HFFc6 (cell line): ENCODE measurements at places on chromosomes 5 and 9. TPM values are rescaled to one million over a fixed set of nuclear protein-coding genes. Genes with fewer than 3 reads are reported as not detected.

STPG3 gene
- total RNA-seq, result not detected in 3 replicates

FBP1 gene
- total RNA-seq, result not detected in 3 replicates

FAXDC2 gene
- total RNA-seq, result 2.6 to 4.4 TPM (median 3.4 TPM) in 3 replicates

DNA sequence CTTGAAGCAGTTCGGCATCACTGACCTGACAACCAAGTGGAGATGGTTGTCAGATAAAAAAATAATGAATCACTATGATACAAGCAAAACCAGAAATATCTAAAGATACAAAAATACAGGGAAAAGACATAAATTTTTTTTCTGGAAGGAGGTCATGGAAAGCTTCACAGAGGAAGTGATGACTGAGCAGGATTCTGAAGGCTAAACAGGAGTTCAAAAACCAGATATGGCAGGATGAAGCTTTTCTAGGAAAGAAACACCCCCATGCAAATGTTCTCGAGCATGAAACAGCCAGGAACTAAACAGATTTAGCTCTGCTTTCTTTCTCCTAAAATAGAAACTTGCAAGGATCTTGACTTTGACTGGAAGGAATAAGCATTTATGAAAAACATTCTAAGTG, 60.7 kb upstream of the IFNE start:
- peak overlapping the region; percentile 68 for H3K27ac ChIP-seq
- H3K4me1 ChIP-seq, result peaks cover 61% of the 10 kb centered on the region
- no peaks in the 10 kb centered on the region for H3K27me3 ChIP-seq
- DNase-seq, result no peak
- peak overlapping the region; percentile 1; the same call in 1 of the 2 replicates for H3K4me3 ChIP-seq

- H3K36me3 ChIP-seq, result peaks cover 18% of the 10 kb centered on the region
- no peak overlapping the region for H3K4me3 ChIP-seq
- peaks cover 3% of the 10 kb centered on the region; the same call in 1 of the 2 replicates for H3K27me3 ChIP-seq
- H3K27ac ChIP-seq, result no peak overlapping the region
- DNase-seq, result no peak
Measured at GRCh38 chr5:15650266-15650665, 150.3 kb downstream of the FBXL7 start.

GRCh38 chr5:84014966-84015365, 294.3 kb upstream of the HAPLN1 start:
- no peak for DNase-seq
- no peak overlapping the region for H3K27ac ChIP-seq
- H3K36me3 ChIP-seq, result no peaks in the 10 kb centered on the region
- peaks cover 12% of the 10 kb centered on the region; the same call in 1 of the 2 replicates for H3K4me1 ChIP-seq
- no peaks in the 10 kb centered on the region for H3K27me3 ChIP-seq
- no peak overlapping the region for H3K4me3 ChIP-seq

GRCh38 chr5:151115272-151115905, 34.6 kb upstream of the TNIP1 start:
- no peak overlapping the region for H3K4me3 ChIP-seq
- peaks cover 26% of the 10 kb centered on the region for H3K36me3 ChIP-seq
- peaks cover 4% of the 10 kb centered on the region; the same call in 1 of the 2 replicates for H3K4me1 ChIP-seq
- H3K27ac ChIP-seq, result 0 out of 2 replicates have a peak overlapping the region, but pooled peaks have one; percentile 16
- peaks cover 2% of the 10 kb centered on the region for H3K27me3 ChIP-seq

DNA sequence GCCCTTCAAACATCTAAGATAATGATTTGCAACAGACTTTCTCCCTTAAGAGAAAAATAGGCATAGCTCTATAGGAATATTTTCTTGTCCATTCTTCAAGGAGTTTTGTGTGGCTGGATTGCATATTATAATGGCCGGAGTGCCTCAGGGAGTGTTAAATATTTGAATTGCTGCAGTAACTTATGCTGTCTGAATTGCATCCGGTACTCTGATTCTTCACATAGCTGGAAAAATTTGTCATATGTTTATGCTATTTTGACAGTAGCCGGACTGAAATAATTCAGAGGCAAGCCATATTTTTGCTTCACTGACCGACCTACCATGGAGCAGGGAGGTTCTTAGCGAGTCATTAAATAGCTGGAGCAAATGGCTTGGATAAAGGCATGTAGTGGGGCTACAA, 621.0 kb downstream of the ACTL7B start:
- H3K36me3 ChIP-seq, result no peaks in the 10 kb centered on the region
- H3K27me3 ChIP-seq, result peaks cover 2% of the 10 kb centered on the region; the same call in 1 of the 2 replicates
- no peak for DNase-seq
- no peaks in the 10 kb centered on the region for H3K4me1 ChIP-seq
- H3K27ac ChIP-seq, result no peak overlapping the region
